ENCODE measurements at places on chromosomes 3 and 15.

DNA sequence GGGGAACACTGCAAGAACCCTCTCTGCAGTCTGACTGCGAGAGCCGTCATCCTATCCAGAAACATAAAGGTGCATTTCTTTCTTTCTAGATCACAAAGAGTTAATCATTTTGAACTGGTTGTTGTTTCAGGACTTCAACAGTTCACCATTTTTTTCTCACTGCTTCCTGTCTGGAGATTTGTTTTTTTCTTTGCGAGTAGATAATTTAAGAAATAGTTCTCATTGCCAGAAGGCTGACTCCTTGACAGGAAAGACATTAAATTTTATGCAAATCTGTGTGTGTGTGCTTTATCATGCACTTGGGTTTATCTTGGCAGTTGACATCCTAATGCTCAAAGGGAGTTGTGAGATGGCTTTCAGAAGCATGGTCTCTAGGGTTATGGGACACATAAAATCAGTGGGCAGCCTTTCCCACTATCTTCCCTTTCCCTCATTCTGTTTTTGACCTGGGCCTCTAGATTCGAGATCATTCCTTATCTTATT is 123.5 kb upstream of the TBL1XR1 start:
- no peak for DNase-seq

DNA sequence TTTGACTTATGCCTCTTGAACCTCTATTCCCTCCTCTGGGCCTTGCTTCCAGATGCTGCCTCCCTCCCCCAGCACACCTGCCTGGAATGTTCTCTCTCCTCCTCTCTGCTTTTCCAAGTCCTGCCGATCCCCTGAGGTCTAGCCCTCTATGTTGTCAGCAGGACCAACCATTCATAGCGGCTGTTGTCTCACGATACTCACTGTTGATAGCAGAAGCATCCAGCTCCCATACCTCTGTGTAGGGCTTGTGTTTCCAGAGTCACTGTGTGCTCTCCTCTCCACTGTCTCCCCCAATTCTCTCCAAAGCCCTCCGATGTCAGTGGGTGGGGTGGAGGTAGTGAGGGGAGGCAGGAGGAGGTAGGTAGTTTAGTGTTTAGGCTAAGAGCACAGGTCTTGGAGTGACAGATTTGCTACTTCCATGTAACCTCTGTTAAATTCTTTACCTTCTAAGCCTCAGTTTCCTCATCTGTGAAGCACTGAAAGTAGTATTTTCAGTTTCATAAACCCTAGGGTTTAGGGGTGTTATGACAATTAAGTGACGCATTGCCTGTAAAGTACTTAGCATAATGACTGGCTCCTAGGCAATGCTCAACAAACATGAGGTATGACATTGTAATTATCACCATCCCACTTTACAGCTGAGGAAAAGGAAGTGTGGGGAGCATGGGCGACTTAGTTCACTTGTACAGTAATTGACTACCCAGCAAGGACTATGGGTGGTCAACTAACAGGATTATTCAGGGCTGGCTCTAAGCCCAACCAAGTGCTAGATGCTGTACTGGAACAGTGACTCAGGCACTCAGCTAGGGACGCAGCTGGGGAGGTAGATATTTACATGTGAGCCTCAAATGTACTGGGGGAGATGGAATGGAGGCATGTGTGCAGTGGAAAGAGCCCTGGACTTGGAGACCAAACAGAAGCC is 122.8 kb downstream of the CACNA1D start:
- no peak for DNase-seq

- no peak for DNase-seq
Measured at GRCh38 chr3:29896856-29897255, 616.0 kb downstream of the RBMS3 start.

- DNase-seq = no peak
Measured at GRCh38 chr3:59527493-59527892, 477.7 kb upstream of the CFAP20DC start.

DNA sequence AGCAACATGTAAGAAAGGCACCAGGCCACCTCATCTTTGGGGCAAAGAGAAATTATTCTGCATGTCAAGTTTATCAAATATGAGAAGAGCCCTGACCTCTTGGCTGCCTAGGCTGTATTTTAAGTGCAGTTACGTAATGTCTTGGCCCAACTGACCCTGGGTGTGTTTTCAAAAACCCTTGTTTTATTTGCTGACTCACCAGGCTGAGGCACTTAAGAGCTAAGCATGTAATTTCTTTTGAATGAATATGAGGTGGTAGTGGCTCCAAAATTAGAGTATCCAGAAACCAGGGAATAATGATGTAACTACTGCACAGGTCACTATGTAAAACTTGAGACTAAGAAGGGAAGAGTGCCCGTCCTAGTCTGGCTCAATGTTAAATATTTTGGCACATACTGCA is 24.3 kb downstream of the PGPEP1L start:
- DNase-seq = no peak

DNA sequence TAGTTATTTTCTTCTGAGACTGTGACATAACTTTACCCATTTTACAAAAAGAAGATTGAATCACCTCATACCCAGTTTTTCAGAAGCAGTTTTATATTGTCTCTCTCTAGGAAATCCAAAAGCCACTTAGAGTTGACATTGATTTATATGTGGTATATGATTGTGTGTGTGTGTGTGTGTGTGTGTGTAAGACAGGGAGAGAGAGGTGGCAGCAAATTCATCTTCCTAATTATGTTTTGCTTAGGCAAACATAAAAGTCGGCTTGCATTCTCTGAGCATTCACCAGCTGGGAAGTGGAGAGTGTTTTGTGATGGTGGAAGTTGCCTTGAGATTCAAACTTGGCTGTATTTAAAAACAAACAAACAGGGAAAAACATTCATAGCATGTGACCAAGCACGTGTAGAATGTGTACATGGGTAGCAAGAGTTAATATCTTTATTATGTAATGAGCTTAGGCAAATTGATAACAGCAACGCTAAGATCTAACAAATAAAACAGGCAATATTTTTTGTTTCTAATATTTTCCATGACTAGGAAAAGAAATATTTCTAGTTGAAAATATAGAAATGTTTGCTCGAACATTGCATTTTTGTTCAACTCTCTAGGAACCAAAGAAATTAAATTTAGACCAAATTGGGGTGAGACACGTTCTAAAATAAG is 64.4 kb upstream of the IGF1R start:
- no peak for DNase-seq

DNA sequence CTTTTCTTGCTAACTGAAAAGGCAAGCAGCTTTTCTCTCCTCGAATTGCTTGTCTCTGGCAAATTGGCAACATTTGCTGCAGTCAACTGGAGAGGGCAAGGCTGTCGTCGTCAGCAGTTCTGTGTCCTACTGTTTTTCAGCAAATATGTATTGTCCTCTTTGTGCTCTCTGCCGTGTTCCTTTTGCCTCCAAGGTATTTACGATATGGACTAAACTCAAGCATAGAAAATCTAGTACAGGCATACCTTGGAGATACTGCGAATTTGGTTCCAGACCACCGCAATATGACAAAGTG is 558 bp upstream of the SLC30A4 start:
- no peak for DNase-seq

GRCh38 chr3:195522254-195523023 is 20.7 kb downstream of the PPP1R2 start:
- DNase-seq = no peak

DNA sequence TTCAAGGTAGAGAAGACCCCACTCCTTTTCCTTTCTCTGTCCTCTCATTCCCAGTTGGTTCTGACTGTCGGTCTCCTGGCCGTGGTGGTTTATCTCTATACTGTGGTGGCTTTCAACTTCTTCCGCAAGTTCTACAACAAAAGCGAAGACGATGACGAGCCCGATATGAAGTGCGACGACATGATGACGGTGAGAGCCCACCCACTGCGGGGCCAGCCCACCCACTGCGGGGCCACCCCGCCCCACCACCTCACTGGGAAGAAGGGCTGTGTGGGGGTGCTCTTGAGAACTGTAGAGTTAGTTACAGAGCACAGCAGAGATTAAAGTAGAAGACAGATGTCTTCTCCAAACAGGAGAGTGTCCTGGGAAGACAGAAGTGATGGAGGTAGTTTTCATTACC is 110.6 kb upstream of the CHRM5 start:
- DNase-seq = no peak

GRCh38 chr3:101281521-101282030 is 38.8 kb downstream of the IMPG2 start:
- DNase-seq = no peak

DNA sequence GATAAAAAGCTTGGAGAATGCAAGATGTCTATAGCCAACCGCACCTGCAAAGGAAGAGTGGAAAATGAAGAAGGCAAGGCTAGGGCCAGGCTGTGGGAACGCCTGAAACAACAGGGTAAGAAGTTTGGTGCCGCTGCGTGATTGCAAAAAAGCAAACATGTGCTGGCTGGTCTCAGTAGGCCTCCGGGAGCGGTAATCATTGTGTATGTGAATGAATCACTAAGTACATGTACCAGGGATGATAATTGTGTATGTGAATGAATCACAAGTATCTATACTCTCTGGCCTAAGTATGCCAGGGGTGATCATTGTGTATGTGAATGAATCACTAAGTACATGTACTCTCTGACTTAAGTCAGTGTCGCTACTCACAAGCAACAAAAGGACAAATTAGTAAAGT is 40.3 kb upstream of the PARL start:
- no peak for DNase-seq

- no peak for DNase-seq
Measured at GRCh38 chr3:9786209-9786739, 6.0 kb downstream of the TADA3 start.

- DNase-seq = no peak
Measured at GRCh38 chr15:35443376-35443775, 102.6 kb downstream of the DPH6 start.

DNA sequence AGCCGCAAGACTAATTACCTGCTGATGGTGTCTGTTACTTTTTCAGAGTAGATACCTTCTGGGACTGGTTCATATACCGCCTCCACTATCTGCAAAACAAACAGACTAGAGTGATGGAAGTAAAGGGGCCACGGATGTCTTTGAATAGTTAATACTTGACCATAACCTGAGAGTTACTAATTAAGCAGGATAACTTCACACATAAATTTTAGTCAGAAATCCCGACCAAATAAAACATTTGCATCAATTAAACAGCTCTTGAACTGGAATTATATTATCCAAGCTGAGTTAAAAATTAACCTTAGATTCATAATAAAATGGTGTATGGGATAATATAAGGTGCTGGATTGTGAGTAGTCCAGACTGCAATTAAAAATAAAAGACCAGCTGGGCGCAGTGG is 167.7 kb downstream of the NEK10 start:
- DNase-seq = no peak

- no peak for DNase-seq
Measured at GRCh38 chr3:123104550-123104949, 37.7 kb downstream of the PDIA5 start.

GRCh38 chr3:113741620-113742019 is 4.4 kb downstream of the NAA50 start:
- no peak for DNase-seq

DNA sequence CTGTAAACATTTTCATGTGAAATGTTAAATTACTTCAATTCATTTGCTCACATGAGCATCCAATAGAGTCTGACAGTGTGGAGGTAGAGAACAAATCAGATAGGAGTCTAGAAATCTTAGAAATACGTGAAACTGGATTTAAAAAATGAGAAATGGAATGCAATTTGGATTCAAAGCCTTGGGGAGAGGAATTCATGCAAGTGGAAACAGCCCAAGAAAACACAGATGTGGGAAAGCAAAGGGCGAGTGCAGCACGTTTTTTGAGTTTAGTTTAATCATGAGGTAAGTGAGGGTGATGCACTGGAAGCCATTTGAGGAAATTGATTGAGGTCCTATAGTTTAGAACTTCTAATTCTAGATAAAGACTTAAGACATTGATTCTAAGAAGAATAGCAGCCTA is 434.7 kb downstream of the C3orf38 start:
- no peak for DNase-seq

- DNase-seq = no peak
Measured at GRCh38 chr15:73357999-73358665, 10.6 kb downstream of the HCN4 start.

DNA sequence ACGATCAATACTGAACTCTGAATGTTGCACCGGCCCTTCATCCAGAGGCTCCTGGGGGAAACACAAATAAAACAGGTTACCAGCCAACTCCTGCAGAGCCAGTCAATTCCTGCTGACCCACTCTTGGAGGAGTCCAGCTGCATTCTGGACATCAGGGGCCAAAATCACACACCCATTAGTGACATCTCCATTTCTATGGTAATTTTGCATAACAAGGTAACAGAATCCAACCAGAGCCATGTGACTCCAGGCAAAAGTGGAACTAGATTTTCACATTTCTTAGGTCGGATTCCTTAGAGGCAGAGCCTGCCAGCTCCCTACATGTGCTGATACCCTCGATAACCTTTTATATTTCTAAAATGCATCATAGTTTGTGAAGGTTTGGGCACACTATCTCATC is 119.2 kb upstream of the CTNNB1 start:
- DNase-seq = no peak

GRCh38 chr15:73009066-73010056 is 42.9 kb upstream of the NEO1 start:
- no peak for DNase-seq

DNA sequence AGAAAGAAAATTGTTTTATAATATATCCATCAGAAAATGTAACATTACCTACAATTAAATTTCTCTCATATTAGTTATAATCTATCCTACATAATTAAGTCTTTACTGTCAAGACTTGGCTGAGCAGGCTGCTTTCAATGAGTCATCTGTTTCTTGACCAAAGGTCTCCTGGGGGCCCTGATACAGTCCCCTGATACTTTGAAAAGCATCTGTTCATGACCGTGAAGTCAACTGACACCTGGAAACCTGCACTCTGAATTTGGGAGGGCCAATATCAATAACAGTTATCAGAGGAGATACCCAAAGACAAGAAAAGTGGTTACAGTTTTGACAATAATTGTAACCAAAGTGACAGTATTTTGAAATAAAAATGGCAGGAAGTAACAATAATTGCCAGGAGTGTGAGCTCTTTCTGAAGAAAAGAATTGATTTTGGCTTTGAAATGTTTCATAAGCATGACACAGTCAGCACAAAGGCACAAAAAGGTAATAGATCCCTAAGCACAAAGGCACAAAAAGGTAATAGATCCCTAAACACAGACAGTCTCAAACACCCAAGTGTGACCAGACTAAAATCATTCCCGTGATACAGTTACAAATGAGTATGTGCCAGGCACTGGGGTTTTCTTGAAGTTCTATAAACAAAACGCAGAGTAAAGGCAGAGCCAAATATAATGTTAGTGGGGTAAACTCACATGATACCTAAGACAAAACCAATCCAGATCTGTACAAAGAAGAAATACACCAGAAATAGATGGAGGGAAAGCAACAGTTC is 260.7 kb downstream of the PLOD2 start:
- no peak for DNase-seq

GRCh38 chr15:60763688-60764087 is 284.7 kb upstream of the ICE2 start:
- no peak for DNase-seq

DNA sequence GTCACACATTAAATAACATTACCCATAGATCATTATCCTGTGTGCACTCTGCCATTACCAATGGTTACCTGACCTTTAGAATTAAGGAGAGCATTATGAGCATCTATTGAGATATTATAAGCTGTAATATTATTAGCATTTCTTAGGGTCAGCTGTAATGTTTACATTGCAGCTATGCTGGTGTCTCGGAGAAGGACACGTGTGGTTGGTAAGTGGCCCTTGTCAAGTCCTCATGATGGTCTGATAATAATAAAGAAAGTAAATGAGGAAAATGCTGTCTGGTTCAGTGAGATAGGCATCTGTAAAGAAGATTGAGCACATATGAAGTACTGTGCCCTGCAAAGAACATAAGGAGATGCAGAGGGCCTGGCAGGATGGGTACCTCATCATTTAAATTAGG is 71.7 kb upstream of the ARL6 start:
- no peak for DNase-seq

All from T-cell (primary cell).